ENCODE measurements at places on chromosomes 13 and 19.

DNA sequence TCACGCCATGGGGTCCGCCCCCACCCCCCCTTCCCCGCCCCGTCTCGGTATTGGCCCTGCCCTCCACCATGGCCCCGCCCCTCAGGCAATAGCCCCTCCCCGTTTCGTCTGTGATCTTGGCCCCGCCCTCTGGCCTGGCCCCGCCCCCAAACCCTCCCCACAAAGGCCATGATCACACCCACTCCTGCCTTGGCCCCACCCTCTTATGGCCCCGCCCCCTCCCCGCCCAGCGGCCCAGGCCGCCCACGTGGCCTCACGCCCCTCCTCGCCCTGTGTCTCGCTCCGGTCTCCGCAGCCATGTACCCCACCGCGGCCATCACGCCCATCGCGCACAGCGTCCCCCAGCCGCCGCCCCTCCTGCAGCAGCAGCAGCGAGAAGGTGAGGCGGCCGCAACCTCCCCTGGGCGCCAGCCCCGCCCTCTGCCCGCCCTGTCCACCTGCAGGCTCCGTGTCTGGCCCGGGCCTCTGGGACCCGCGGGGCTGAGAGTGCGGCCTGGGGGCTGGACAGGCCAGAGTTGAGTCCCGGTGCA lies 61.3 kb downstream of the CELF5 start:
- peak; percentile 54 for DNase-seq

DNA sequence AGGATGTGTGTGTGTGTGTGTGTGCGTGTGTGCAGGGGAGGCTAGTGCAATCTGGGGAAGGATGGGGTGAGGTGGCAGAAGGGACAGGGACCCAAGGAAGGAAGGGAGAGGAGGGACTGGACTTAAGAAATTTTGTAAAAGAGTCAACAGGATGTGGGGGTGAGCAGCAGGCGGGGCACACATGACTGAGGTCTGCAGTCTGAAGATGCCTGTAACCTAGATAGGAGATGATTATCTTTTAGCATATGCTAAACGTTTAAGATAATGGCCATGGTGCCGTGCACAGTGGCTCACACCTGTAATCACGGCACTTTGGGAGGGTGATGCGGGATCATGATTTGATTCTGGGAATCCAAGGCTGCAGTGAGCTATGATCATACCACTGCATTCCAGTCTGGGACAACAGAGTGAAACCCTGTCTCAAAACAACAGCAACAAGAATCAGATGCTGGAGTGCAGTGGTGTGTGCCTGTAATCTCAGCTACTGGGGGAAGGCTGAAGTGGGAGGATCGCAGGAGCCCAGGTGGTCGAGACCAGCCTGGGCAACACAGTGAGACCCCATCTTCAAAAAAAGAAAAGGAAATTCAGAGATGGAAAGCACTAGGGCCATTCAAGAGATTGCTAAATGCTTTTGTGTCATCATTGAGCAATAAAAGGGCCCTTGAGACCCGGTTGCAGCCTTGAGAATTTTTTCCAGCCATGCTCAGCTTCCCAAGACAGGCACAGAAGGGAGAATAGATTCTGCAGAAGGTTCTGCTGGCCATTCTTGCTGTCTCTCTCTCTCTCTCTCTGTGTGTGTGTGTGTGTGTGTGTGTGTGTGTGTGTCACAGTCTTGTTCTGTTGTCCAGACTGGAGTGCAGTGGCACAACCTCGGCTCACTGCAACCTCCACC lies 3.8 kb upstream of the ZNF414 start:
- peak; percentile 72 for DNase-seq

DNA sequence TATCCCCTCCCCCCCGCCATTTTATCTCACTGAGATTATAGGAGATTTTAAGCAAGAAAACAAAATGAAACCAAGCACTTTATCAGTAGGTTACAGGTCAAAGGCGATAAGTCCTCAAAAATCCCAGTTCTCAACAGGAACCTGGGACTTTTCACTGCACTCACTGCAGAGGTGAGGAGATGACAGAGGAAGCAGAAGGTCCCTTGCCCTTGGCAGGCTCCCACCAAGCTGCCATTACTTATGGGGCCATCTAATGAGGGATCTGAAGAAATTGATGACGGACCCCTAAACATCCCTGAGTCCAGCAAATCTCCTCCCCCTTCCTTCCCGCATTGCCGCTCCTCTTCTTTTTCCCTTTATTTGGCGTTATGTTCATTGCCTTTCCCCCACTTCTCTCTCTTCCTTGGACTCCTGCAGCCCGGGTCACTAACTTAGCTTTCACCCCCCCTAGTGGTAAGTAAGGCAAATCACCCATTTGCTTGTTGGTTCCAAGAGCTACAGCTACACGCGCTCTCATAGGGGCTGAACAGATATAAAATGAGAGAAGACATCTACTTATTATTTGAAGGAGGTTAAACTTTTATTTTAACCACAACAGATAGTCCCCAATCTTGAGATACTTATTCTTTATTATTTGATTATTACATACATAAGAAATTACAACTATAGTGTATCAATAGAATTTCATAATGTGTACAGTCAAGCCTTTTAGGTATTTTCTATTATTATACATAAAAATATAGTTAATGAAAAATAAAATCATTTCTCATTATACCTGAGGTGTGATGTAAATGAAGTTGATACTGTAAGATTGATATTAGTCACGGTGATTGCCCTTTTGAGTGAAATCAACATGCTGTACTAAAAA lies 52.0 kb upstream of the ARGLU1 start:
- peak; percentile 47 for DNase-seq

GRCh38 chr13:33172400-33172799 lies 113.2 kb downstream of the STARD13 start:
- DNase-seq = no peak

GRCh38 chr19:3964256-3965194 lies 6.4 kb downstream of the DAPK3 start:
- no peak for DNase-seq
